Left colon (tissue), 2 donors: ENCODE measurements at places on chromosomes 5 and 9. TPM values are rescaled to one million over a fixed set of nuclear protein-coding genes. Genes with fewer than 3 reads are reported as not detected.

The SVEP1 gene
- 6.5 TPM for total RNA-seq

The LCN12 gene
- total RNA-seq: 10.2 TPM

The GPR150 gene
- 0.37 TPM for total RNA-seq

The GALNT10 gene
- 48.3 TPM for total RNA-seq

The GPX8 gene
- 4.0 TPM for total RNA-seq

The CARD9 gene
- 0.52 TPM for total RNA-seq

The NFIB gene
- total RNA-seq: 74.7 TPM

The GABRP gene
- total RNA-seq: not detected

The MAMDC2 gene
- 12.7 TPM for total RNA-seq

The IL4 gene
- total RNA-seq: not detected

The NOXA1 gene
- total RNA-seq: 42.6 TPM
